Mucosa of descending colon (tissue), 3 donors: ENCODE measurements at places on chromosomes 2 and 18. TPM values are rescaled to one million over a fixed set of nuclear protein-coding genes. Genes with fewer than 3 reads are reported as not detected.

Gene ABCG8
- total RNA-seq, result 0.87 TPM

Gene TLX2
- total RNA-seq, result 1.6 TPM

Gene SIGLEC15
- total RNA-seq, result 0.16 TPM

Gene GCG
- 43.9 TPM for total RNA-seq

Gene LAMA3
- 62.0 TPM for total RNA-seq

Gene IL18R1
- total RNA-seq, result 3.9 TPM

Gene CNTNAP5
- not detected for total RNA-seq

Gene SLC30A3
- total RNA-seq, result not detected

Gene RTP5
- not detected for total RNA-seq

Gene SPC25
- total RNA-seq, result 0.66 TPM

Gene PID1
- total RNA-seq, result 60.8 TPM

Gene ANO7
- 33.9 TPM for total RNA-seq

Gene PCGF1
- total RNA-seq, result 29.1 TPM

Gene CMPK2
- total RNA-seq, result 7.2 TPM

Gene CYP1B1
- total RNA-seq, result 15.0 TPM

Gene COL4A3
- total RNA-seq, result 0.36 TPM

Gene IL18RAP
- 0.90 TPM for total RNA-seq

Gene LYG2
- not detected for total RNA-seq

Gene LIMS4
- 1.4 TPM for total RNA-seq

Gene FAM237A
- total RNA-seq, result not detected

Gene SEH1L
- total RNA-seq, result 34.3 TPM

Gene MERTK
- 17.2 TPM for total RNA-seq

Gene ZFP36L2
- total RNA-seq, result 198 TPM

Gene CNDP1
- total RNA-seq, result 0.19 TPM

Gene MLPH
- total RNA-seq, result 121 TPM

Gene WNT10A
- 0.17 TPM for total RNA-seq

Gene RAD51AP2
- total RNA-seq, result not detected

Gene SKOR2
- not detected for total RNA-seq

Gene ERFE
- total RNA-seq, result 0.38 TPM

Gene DSG2
- total RNA-seq, result 305 TPM

Gene ASB18
- not detected for total RNA-seq

Gene GULP1
- total RNA-seq, result 15.1 TPM

Gene KIF1A
- 1.5 TPM for total RNA-seq

Gene MGAT4A
- 73.8 TPM for total RNA-seq

Gene IL1F10
- total RNA-seq, result not detected
